H7 (cell line): ENCODE measurements at places on chromosomes 6 and 20.

DNA sequence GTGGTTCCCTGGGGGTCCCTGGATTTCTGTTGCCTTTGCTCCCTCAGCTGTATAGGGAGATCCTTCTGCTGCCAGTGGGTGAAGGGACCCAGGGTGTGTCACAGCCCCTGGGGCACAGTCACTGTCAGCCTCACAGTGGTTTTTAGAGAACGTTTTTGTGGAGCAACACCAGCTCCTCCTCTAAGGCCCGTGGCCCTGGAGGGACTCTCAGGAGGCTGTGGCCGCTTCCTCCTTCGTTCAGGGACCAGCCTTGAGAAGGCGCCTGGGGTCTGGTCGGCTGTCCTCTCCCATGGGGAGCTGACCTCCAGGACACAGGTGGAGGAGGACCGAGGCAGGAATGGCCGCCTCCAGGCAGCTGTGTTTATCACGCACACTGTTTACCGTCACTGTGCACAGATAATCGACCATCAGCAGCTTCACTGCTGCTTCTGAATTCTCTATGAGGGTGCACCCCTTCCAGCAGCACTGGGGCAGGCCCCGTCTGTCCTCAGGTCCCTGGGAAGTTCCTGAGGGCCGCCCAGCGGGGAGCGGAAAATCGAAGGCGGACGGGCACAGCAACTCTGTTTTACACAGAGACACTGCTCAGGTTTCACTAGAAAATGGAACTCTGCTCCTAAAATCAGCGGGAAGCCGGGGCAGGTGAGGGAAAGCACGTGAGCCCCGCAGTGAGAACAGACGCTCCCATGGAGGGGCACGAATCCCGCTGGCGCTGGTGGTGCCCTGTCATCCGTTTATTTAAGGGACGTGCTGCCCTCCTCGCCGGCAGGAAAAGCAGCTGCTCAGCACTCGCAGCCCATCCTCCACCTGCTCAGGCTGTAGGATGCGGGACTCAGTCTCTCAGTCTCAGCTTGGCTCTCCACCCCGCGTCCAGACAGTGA lies 10.4 kb upstream of the FRMD1 start:
- peak; percentile 75 for DNase-seq

- DNase-seq: peak; percentile 58
Observed at GRCh38 chr20:49853640-49854039, 41.0 kb downstream of the SLC9A8 start.

- DNase-seq: peak; percentile 70
Observed at GRCh38 chr20:50198180-50198666, 7.6 kb downstream of the CEBPB start.

GRCh38 chr6:3356056-3356823 lies 97.5 kb downstream of the PSMG4 start:
- peak; percentile 92 for DNase-seq

DNA sequence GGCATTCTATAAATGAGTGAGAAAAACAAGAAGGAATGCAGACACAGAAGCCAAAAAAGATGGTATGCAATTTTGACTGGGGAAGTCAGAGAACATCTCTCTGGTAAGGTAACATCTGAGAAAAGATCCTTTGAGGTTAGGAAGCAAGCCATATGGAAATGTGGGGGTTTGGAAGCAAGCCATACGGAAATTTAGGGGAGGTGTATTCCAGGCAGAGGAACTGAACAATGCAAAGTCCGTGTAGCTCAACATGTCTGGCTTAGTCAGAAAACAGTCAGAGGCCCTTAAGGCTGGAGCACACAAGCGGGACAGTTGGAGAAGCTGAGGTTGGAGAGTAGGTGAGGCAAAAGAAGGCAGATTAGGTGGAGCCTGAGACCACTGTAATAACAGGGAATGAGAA lies 35.3 kb downstream of the RALGAPA2 start:
- DNase-seq: no peak

- DNase-seq: no peak
Observed at GRCh38 chr20:1426231-1426849, 33.5 kb upstream of the FKBP1A start.

GRCh38 chr6:127243501-127243900 lies 23.2 kb upstream of the RNF146 start:
- DNase-seq: no peak

DNA sequence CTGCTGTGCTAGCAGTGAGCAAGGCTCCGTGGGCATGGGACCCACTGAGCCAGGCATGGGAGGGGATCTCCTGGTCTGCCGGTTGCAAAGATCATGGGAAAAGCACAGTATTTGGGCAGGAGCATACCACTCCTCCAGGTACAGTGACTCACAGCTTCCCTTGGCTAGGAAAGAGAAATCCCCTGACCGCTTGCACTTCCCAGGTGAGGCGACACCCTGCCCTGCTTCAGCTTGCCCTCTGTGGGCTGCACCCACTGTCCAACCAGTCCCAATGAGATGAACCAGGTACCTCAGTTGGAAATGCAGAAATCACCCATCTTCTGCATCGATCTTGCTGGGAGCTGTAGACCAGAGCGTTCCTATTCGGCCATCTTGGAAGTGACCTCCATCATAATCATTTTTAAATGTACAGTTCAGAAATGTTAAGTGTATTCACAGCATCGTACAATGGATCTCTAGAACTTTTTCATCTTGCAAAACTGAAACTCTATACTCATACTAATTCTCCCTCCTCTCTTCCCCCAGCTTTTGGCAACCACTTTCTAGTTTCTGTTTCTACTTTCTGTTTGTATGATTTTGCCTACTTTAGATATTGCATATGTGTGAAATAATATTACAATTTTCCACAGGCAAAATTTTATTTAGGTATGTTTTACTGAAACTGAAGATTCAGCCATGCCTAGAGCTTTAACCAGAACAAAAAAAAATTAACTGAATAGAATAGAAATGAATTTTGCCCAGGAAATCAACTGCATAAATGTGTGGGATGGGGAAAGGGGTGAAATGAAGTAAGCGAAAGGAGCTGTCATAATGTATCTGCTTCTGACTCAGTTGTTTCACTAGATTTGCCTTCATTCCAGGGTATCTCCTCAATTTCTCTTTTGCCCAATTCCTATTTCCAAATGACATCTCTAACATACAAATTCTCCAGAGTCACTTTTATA lies 100.0 kb downstream of the RWDD2A start:
- no peak for DNase-seq

DNA sequence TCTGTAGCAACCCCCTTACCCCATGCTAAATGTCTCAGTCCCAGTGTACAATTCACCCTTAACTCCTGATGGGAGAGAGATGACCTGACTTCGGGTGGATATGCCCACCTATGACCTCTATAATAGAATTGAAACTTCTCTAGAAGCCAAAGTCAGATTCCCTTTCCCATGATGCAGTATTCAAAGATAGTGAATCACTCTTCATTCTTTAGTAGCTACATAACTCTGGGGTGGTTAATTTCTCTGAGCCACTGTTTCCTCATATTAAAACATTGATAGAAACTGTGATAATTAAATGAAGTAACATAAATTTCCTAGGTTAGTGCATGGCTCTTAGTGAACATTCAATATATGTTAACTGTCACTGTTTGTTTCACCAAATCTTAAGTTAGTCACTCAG lies 500.4 kb downstream of the COL12A1 start:
- DNase-seq: no peak

- DNase-seq: no peak
Observed at GRCh38 chr6:161082215-161082614, 90.6 kb downstream of the MAP3K4 start.

GRCh38 chr6:73968221-73968757 lies 272.3 kb downstream of the CD109 start:
- DNase-seq: no peak

DNA sequence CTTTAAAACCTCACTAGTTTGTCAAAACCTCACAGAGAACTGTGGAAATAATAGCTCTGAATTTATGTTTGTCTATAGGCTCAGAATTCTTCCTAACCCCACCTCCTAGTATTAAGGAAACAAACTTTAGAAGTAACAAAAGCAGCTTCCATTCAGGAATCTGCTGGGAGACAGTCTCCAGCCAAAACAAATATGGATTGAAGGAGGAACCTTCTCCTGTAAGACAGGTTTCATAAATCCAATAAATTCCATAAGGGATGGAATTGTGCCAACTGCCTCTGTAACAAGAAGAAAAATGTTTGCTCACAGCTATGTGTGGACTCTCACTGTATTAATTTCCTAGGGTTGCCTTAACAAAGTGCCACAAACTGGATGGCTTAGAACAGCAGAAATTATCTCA lies 7.5 kb downstream of the SYCP2 start:
- DNase-seq: no peak

DNA sequence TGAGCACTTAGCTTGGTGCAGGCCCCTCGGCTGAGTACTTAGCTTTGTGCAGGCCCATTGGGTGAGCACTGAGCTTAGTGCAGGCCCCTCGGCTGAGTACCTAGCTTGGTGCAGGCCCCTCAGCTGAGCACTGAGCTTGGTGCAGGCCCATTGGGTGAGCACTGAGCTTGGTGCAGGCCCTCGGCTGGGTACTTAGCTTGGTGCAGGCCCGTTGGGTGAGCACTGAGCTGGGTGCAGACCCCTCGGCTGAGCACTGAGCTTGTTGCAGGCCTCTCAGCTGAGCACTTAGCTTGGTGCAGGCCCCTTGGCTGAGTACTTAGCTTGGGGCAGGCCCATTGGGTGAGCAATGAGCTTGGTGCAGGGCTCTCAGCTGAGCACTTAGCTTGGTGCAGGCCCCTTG lies 387.1 kb downstream of the THBS2 start:
- DNase-seq: no peak

GRCh38 chr20:1854246-1854645 lies 41.0 kb upstream of the SIRPA start:
- DNase-seq: no peak

DNA sequence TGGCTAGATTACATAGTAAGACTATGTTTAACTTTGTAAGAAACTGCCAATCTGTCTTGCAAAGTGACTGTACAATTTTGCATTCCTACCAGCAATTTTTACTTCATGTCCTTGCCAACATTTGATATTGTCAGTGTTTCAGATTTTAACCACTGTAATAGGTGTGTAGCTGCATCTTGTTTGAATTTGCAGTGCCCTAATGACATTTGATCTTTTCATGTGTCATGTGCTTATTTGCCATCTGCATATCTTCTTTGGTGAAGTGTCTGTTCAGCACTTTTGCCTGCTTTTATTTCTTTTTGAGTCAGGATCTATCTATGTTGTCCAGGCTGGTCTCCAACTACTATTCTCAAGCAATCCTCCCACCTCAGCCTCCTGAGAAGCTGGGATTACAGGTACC lies 2.4 kb upstream of the PRPH2 start:
- DNase-seq: no peak

- DNase-seq: no peak
Observed at GRCh38 chr20:10079964-10080363, 45.2 kb downstream of the ANKEF1 start.

DNA sequence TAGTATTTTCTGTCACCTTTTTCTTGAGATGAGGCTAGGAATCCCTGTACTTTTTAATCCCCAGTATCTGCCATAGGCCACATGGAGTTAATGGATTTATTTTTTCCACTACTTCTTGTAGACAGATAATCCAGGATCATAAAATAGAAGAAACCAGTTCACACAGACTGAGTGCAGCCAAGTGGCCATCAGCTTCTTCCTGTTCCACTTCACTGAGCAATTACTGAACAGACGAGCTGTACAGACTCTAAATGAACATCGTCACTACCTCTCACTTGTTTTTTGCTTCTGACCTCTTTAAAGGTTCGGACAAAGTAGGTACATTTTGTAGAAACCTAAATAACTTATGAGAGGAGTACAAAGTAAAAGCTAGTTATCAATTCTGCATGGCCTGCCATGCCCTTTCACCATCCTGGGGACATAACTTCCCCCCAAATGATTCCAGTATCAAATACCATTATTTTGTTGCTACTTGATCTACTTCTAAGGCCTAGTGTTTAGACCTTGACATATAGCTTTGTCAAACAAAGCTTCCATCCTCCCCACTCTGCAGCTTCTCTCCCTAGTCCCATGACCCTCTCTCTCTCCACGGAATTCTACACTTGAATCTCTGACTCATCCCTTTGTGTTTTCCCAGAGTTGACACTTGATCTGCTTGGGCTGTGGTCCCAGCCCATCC lies 34.4 kb upstream of the ARHGAP18 start:
- DNase-seq: no peak

- no peak for DNase-seq
Observed at GRCh38 chr6:131575834-131576478, 2.9 kb downstream of the ARG1 start.

- no peak for DNase-seq
Observed at GRCh38 chr6:88532241-88532860, 366.2 kb upstream of the CNR1 start.

GRCh38 chr20:2692036-2692885 lies at the start of gene EBF4:
Gene EBF4 (plus strand): TSS chr20:2692780. CDS start chr20:2693646, 866 bp downstream.
- DNase-seq: peak; percentile 99

- no peak for DNase-seq
Observed at GRCh38 chr6:134523051-134523450, 205.1 kb upstream of the SGK1 start.

DNA sequence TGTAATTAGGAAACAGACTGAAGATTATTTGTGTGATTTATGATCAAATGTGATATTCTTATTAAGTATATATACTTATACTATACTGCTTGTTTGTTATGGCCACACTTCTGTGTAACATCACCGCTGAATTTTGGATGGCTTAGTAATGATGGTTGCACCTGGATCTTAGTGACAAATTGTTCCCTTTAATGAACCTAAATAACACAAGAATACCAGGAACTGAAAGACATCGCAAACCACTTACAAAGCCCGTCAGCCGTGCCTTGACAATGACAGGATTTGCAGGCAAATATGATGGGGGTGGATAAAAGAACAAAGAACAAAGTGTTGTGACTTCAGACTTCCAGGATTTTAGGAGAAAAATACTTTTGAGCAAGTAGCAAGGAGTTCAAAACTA lies 67.1 kb downstream of the LAMP5 start:
- no peak for DNase-seq

DNA sequence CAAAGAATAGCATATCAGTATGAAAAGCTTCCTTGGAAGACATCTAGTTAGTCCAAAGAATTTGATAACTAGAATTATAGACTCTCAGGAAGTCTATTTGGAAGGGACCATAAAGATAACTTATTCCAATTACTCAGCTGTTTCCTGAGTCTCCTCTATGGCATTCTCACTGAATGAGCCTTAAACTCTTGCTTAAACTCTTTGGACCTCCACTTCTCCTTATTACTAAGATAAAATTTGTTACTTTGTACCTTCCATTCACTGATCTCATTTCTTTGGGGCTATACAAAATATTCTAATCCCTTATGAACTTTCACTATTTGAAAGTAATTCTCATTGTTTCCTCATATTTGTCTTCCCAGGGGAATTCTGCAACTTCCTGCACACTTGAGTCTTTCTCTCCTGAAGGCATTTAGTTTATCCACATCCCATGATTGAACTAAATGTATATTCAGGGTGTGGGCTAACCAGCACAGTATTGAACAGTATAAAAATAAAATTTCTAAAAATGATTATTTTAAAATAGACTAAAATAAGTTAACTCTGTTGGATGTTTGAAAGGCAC lies 67.1 kb upstream of the NOTCH4 start:
- no peak for DNase-seq

- DNase-seq: peak; percentile 75
Observed at GRCh38 chr6:111605100-111605751, 452 bp downstream of the TRAF3IP2 start.

GRCh38 chr6:53794137-53794719 lies 577 bp upstream of the LRRC1 start:
- peak; percentile 72 for DNase-seq
